Skin of body (tissue), 3 donors: ENCODE measurements at places on chromosomes 4 and X.

DNA sequence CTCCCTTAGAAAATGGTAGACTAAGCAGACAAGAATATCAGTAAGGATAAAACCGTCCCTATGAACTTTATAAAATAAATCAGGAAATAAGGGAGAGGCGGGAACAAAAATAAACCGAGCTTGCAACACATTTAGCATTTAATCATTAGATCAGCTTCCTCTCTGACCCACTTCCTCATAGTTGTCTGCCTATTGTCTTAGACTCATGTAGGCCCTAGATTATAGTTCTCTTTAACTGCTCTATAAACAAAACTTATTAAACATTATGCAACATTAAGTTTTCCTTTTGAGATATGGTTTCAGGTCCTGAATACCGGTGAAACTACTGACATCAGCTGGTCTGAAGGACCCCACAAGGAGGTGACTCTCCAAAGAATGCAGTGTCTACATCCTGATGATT is 15.8 kb upstream of the SRD5A3 start:
- no peak for DNase-seq

GRCh38 chrX:40013266-40014195 is 84.2 kb downstream of the BCOR start:
- DNase-seq: peak; percentile 37

GRCh38 chr4:142443469-142443868 is 402.6 kb downstream of the INPP4B start:
- no peak for DNase-seq

DNA sequence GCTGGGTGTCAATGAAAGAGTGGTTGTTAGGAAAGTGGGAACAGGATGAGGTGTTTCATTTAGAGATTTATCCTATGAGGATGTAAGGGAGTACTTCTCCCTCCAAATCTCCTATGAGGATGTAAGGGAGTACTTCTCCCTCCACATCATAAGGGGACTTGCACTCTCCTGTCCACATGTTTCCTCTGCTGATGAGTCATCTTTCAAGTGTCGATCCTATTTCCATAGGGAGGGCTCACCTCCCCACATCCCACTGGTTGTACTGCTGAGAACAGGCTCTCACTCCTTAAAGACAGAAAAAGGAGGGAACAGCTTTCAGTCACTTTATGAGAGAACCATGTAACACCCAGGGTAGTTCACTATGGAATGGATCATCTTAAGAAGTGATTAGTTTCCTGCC is 65.0 kb downstream of the INPP4B start:
- DNase-seq: no peak

GRCh38 chrX:133980406-133980805 is 5.0 kb downstream of the GPC3 start:
- DNase-seq: peak; percentile 88

- no peak for DNase-seq
These were observed 772.9 kb upstream of the SLIT2 start for GRCh38 chr4:19478791-19479190.

DNA sequence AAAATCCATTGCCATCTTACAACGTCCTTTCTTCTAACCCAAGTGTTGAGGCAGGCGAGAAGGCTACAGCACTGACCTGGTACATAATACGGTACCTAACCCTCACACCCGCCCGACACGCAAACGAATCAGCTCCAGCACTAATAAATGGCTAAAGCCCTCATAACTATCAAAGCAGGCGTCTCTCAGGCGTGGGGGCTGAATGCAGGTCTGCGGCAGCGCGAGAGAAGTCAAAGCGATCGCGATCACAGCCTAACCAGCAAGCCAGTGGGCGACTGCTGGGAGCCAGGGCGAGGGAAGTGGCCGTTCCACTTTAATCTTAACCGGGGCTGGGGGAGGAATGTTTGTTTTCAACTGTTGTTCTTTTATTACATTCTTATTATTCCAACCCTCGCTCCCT is 1.5 kb downstream of the CDX4 start:
- no peak for DNase-seq

DNA sequence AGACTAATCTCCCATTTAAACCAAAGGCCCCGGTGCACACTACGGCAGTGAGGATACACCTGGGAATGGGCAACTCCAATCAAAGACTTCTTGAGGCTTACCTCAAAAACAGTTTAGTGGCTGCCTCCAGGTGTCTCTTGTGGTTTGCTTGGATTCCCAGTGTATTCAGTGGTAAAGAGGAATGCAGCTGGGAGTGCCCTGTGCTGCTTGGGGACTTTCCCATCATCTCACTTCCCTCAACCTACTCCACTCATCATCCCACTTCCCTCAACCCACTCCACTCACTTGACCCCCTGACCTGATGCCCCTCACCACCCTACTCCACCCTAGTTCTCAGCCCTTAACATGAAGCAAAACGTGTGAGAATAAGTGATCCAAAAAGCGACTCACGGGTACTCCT is 177.3 kb upstream of the ETNPPL start:
- DNase-seq: no peak

DNA sequence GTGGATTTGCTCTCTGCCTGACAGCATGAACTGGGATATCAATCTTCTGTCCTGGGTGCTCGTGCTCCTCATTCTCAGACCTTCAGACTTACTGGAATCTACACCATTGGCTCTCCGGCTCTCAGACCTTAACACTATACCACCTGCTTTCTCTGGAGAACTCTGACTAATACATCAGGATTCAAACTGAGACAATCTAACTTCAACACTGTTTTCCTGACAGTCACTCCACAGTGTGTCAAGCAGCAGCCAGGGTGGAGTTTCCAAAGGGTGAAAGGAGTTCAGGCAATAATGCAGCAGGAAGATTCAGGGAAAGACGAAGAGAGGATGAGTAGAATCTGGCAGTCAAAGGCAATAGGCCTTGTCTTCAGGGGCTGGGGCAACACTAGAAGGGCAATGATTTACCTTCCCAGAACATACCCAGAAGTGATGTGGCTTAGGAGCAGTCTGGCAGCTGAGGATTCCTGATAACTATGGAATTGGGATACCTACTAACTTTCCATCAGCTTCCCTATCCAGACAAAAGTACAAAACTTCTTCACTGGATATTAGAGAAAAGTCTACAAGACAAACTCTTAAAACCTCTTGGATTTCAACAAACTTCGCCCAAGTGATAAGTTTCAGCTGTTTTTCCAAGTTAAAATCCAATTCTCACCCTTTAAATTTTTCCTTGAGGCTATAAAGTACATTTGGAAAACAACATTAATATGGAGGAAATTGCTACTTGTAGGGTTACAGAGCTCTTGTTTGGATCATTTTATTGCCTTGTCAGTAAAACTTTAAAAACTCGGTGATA is 58.4 kb upstream of the SLIT2 start:
- peak; percentile 76 for DNase-seq

- no peak for DNase-seq
These were observed 9.8 kb upstream of the CCNG2 start for GRCh38 chr4:77147079-77147782.

DNA sequence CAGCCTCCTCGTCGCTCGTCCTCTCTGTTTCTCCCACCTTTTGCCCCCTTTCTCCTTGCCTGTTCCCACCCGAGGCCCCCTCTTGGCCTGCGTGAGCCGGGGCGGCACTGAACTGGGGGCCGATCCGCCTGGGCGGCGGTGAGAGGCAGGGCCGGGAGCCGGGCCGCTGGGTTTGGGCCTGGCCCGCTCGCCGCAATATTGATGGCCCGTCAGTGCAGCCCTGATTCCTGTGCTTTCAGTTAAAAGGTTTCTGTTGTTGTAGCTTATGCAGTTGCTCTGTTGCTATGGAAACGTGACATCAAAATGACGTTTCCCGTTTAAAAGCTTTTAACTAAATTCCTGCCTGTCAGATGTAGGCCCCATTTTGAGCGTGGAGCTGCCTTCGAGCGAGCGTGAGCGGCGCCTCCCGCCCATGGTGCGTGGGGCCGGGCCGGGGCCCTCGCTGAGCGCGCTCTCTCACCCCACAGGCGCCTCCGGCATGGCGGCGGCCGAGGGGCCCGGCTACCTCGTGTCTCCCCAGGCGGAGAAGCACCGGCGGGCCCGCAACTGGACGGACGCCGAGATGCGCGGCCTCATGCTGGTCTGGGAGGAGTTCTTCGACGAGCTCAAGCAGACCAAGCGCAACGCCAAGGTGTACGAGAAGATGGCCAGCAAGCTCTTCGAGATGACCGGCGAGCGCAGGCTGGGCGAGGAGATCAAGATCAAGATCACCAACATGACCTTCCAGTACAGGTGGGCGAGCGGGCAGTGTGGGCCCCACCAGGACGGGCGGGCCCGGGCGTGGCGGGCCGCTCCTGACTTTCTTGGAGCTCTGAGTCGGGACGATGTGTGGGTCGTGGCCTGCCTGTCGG is at the start of gene MSANTD1:
TSS of gene MSANTD1 (plus strand) at position 349 of the 851 bp plus-strand sequence. CDS start at position 413, 64 bp downstream.
- no peak for DNase-seq

GRCh38 chrX:91414713-91415112 is 19.9 kb upstream of the PABPC5 start:
- no peak for DNase-seq

DNA sequence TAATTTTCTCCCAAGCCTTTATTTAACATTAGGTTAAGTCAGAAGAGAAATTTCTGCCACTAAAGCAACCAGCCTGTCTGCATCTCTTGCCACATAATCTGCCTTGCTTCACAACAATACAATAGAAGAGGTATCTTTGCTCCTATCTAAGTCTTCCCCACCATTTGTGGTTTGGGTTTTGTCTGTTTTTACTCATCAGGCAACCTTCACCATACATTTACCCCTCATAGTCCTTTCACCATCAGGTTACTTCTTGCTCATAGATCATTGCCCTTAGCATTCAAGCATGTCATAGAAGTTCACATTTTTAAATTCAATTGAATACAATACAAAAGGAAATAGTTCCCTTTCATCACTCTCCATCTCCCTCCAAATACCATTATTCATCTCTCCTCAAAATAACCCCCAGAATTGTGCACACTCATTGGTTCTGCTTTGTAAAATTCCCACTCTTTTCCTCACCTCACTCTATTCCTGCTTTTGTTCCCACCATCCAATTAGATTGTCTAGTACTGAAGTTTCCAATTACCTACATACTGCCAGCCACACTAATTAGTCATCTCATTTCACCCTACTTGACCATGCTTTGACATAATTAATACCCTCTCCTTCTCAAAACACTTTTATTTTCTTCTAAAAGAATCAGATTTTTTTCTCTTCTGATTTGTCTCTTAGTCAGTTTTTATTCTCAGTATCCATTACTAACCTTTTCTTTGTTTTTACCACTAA is 1957.0 kb upstream of the AGA start:
- DNase-seq: no peak

GRCh38 chr4:115973768-115974167 is 860.3 kb upstream of the NDST4 start:
- DNase-seq: no peak

- no peak for DNase-seq
These were observed 1.2 kb upstream of the TAPT1 start for GRCh38 chr4:16227462-16227868.

DNA sequence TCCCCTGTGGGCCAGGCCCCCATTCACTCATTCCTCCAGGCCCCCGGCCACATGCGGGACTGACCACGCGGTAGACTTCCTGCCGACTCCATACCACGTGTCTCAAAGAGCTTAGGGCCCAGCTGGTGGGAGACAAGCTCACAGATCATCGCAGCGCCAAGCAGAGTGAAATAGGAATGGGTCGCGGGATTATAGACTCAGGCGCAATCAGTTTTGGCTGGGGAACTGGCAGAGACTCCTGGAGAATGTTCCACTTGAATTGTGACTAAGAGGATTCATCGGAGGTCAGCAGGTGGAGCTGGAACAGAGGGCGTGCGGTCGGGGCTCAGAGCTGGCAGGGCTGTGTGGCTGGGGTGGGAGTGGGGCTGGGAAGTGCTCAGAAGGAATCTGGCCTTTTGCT is 15.6 kb downstream of the ATP2B3 start:
- DNase-seq: no peak

DNA sequence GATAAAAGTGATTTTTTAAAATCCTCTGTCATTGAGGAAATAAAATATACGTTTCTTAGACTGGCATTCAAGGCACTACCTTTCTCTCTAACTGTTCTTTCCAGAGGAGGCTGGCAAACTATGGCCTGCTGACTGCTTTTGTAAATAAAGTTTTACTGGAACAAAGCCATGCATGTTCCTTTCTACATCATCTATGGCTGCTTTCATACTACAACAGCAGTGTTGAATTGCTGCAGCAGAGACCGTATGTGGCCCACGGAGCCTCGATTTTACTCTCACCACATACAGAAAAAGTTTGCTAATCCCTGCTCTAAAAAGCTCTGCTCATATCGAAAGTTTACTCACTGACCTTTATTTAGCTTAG is 20.2 kb downstream of the SETD7 start:
- DNase-seq: no peak

GRCh38 chr4:17066972-17067371 is 168.5 kb upstream of the LDB2 start:
- no peak for DNase-seq

DNA sequence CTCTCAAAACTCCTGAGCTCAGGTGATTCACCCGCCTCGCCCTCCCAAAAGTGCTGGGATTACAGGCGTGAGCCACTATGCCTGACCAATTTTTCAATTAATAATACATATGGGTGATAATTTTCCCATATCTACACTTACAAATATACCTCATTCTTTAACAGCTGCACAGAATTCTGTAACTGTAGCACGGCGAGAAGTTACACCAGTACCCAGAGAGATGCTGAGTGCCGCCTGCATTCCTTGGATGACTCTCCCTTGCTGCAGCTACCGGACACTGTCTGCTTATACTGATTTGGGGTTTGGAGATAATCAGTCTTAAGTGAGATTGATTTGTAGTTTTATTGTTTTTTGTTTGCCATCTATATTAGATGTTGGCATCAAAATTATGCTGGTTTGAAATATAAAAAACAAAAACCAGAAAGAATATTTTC is 5.8 kb downstream of the TIFA start:
- no peak for DNase-seq

GRCh38 chrX:119505945-119506344 is 37.7 kb downstream of the SLC25A5 start:
- no peak for DNase-seq

- DNase-seq: no peak
These were observed 122.5 kb upstream of the IL15 start for GRCh38 chr4:141513866-141514265.

- DNase-seq: peak; percentile 1
These were observed 58.3 kb upstream of the HPGD start for GRCh38 chr4:174580597-174580996.

DNA sequence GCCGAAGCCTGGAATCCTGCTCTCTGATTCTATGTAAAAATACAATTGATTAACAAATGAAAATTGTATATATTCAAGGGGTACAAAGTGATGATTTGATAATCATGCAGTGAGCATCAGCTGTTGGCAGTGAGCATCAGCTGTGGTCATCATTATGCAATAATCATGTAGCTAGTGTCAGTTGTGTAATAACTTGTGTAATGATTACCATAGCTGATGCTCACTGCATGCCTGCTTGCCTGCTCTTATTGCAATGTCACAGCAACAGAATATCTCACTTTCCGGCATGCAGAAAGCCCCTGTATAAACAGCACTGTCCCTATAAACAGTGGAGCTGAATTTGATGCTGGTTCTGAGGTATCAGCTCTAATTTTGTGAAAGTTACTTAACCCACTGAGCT is 46.8 kb downstream of the SULT1B1 start:
- DNase-seq: peak; percentile 8

- no peak for DNase-seq
These were observed 32.2 kb downstream of the GPAT3 start for GRCh38 chr4:83568062-83568461.
